ENCODE measurements at places on chromosomes 12 and 14. TPM values are rescaled to one million over a fixed set of nuclear protein-coding genes. Genes with fewer than 3 reads are reported as not detected.

DNA sequence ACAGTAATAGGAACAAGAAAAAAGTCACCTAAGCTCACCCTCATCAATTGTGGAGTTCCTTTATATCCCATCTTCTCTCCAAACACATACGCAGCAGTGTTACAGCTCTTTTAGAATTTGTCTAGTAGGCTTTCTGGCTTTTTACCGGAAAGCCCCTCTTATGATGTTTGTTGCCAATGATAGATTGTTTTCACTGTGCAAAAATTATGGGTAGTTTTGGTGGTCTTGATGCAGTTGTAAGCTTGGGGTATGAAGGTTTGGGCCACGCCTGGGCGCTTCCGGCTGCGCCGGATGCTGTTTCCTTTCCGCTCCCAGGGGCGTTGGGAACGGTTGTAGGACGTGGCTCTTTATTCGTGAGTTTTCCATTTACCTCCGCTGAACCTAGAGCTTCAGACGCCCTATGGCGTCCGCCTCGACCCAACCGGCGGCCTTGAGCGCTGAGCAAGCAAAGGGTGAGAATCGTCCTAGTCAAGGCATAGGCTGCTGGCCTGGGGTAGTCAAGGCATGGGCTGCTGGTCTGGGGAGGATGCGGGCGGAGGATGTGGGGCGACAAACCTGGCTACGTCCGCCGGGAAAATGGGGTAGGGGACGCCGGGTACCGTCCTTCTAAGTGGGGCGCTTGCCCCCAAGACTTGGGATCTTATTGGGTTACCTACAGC is at the start of the genes C12orf57 and RNU7-1:
Gene C12orf57 (plus strand): TSS at position 301 of the 659 bp plus-strand sequence. CDS start 100 bp downstream, at position 401.
Gene RNU7-1 (plus strand): TSS at position 95 of the 659 bp plus-strand sequence.
- peak; percentile 84 for DNase-seq

DNA sequence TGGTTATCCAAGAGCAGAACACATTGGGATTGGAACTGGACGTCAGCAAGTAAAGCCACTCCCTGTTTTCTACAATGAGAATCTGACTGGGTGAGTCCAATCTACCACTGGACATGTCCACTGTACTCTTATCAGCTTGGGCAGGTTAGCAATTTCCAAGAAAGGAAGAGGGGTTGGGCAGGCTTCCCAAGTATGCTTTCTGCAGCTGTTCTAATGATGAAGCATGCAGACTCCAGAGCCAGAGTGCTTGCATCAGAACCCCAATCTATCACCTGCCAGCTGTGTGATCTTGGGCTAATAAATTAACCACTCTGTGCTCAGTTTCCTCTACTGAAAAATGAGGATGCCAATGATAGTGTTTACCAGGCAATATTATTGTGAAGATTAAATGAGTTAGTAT is 92.0 kb downstream of the EMP1 start:
- no peak for DNase-seq

DNA sequence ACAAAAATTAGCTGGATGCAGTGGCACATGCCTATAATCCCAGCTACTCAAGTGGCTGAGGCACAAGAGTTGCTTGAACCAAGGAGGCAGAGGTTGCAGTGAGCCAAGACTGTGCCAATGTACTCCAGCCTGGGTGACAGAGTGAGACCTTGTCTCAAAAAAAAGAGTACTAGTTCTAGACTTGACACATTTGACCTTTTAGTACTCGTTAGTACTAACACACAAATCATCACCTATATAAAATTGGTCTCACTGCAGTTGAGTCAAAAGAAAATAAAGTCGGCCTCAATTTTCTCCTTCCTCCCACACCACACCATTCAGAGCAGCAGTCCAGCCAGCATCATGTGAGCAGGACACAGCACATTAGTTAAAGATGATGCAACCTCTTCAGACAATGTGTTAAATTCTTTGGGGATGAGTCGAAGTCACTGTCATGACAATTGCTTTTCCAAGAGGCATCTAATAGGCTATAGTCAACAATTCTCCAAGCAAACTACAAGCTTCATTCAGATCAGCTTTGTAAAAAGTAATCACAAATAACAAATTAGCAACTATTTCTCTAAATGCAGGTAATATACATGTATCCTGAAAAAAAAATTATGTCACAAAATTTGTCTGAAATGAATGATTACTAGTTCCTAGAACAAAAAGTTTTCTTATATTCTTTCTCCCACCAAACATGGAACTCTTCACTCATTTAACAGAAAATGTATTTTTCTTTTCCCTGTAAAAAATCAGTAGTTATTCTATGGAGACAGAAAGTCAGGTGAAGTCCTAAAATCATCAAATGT is 55.6 kb downstream of the CLIP1 start:
- peak; percentile 80 for DNase-seq

DNA sequence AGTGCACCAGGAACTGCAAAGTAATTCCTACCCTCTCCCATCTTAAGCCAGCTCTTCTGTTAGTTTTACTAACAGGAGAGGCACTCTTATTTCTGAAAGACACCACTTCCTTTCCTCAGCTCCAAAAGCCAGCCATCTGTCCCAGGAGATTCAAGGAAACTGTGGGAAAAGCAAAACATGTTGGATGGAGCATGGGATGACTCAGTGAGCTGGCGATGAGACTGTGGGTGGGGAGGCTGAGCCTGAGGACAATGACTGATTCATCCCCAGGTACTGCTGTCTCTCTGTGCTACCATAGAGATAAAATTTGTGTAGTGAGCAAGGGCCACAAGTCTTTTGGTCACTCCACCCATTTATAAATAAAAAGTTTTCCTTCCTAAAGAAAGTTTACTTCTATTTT is 141.4 kb downstream of the MYRFL start:
- peak; percentile 64 for DNase-seq

DNA sequence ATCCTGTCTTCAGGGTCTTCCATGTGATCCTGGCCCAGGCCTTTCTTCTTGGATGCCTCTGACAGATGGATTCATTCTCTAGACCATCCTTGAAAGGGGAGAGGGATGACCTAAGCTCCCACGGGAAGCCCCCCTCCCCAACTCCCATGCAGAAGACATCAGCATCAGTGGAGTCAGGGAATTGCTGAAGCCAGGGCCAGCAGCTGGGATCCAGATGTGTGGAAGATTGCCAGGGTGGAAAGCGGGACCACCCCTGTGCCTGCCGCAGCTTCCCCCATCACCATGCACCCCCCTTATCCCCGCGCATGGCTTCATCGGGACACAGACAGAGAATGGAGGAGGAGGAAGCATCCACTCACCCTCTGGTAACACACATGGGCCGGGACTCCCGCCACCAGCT is 183.6 kb upstream of the PRMT8 start:
- no peak for DNase-seq

DNA sequence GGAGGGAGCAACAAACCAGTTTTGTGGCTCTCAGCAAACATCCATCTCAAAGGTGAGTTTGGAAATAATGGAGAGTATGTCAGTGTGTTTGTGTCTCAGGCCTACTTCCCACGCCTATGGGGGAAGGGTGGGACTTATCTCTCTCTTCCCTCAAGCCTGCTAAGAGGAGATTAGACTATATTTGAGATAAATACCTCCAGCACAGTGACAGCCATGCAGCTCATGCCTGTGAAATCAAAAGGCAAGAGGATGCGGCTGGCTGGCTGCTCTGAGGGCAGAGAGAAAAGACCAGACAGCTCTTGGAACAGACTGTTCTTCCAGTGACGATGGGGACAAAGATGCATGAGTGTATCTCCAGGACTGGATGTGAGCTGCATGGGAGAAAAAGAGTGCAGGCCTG is 14.7 kb upstream of the POC1B start:
- DNase-seq, result no peak

- no peak for DNase-seq
Observed at GRCh38 chr12:41437563-41437962, 249.4 kb downstream of the PDZRN4 start.

- no peak for DNase-seq
Observed at GRCh38 chr14:89589400-89590118, 172.5 kb upstream of the FOXN3 start.

DNA sequence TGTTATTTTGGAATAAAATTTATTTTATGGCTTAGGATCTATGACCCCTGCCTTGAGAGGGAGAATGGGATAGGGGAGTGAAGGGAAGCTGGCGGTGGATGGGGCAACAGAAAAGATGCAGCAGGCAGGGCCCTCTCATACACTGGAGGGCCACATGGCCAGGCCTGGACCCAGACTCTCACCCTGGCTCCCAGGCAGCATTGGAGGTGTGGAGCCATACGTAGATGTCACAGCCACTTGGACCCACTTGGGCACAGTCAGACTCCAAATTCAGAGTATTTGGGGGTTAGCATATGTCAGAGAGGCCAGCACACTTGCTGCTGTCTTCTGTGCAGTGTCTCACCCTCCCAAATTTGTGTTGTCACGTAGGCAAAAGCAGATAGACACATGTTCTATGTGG is 6.5 kb downstream of the NAB2 start:
- DNase-seq, result no peak

- no peak for DNase-seq
Observed at GRCh38 chr12:115572440-115572839, 705.1 kb downstream of the MED13L start.

- no peak for DNase-seq
Observed at GRCh38 chr12:45638386-45638785, 91.1 kb upstream of the ARID2 start.

- no peak for DNase-seq
Observed at GRCh38 chr12:94255428-94255827, 107.1 kb downstream of the PLXNC1 start.

- DNase-seq, result peak; percentile 53
Observed at GRCh38 chr12:74021937-74022336, 515.7 kb upstream of the ATXN7L3B start.

GRCh38 chr14:53947452-53948204 is 9.0 kb downstream of the BMP4 start:
- DNase-seq, result no peak

DNA sequence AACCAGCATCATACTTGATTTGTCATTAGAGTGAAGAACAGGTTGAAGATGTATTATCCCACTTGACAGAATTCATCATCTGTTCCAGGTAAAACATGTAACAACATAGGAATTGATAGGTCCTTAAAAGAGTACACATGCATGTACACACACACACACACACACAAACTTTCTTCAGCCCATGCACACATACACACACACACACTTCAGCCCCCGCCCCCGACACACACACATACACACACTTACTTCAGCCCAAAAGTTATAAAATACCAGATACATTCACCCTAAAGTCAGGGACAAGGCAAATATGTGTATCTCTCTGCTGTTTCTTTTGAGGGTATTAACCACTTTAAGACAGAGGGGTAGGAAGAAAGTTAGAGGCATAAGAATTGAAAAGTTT is 15.4 kb downstream of the CAND1 start:
- DNase-seq, result no peak

The GEMIN2 gene
- total RNA-seq, result 30.3 TPM

The MIPOL1 gene
- total RNA-seq, result 9.2 TPM

The P2RX2 gene
- total RNA-seq, result not detected

The CHGA gene
- total RNA-seq, result not detected

The EAPP gene
- 28.7 TPM for total RNA-seq

The UNC79 gene
- total RNA-seq, result not detected

Measured in MG63 (cell line).